Fibroblast of lung (primary cell): ENCODE measurements at places on chromosomes 2 and 18. TPM values are rescaled to one million over a fixed set of nuclear protein-coding genes. Genes with fewer than 3 reads are reported as not detected.
A peak's percentile ranks its signal among the peaks of the same experiment; 100 is the strongest.

HJURP gene
- 0.26 and 5.8 TPM in 2 replicates for total RNA-seq

DNA sequence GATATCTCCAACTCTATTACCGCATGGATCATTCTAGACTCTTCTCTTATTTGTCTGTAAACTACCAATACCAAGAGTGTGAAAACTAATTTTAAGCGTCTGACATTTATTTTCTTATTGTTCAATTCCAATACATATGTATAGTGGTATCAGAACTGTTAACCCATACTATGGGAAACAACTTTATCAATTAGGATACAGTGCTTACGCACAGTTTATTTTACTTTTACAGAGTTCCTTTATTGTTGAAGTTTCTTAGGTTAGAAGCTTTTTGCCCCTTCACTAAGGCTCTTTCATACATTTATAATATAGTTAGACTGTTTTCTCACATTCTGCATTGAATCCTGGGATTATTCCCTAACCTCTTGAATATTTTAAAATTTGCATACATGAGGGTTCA is 198.8 kb upstream of the RGPD4 start:
- H3K4me1 ChIP-seq, result no peaks in the 10 kb centered on the region
- no peaks in the 10 kb centered on the region for H3K27me3 ChIP-seq
- no peak overlapping the region for H3K27ac ChIP-seq
- no peak overlapping the region for H3K4me3 ChIP-seq
- H3K36me3 ChIP-seq, result no peaks in the 10 kb centered on the region
- no peak for DNase-seq

PID1 gene
- total RNA-seq, result 8.2 and 29.6 TPM in 2 replicates

DNA sequence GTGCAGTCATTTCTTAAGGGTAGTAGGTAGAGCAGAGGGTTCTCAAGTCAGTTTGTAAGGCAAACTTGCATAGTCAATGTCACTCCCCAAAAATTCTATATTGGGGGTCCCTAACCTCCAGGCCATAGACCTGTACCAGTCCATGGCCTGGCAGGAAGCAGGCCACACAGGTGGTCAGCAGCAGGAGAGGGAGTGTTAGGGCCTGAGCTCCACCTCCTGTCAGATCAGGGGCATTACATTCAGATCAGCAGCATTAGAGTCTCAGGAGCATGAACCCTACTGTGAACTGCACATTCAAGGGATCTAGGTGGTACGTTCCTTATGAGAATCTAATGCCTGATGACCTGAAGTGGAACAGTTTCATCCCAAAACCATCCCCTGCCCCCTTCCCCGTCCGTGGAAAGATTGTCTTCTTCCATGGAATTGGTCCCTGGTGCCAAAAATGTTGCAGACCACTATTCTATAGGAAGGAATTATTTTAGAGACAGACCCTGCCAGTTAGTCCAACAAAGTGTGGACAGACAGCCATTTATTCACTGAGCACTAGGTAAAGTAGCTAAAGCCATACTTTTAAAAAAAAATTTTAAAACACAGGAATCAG is 6.7 kb downstream of the COA5 start:
- H3K4me3 ChIP-seq, result no peak overlapping the region
- no peak overlapping the region for H3K27ac ChIP-seq
- H3K36me3 ChIP-seq, result peaks cover 2% of the 10 kb centered on the region

RRM2 gene
- 1.5 and 6.1 TPM in 2 replicates for total RNA-seq

NABP1 gene
- 77.8 and 117 TPM in 2 replicates for total RNA-seq

DNA sequence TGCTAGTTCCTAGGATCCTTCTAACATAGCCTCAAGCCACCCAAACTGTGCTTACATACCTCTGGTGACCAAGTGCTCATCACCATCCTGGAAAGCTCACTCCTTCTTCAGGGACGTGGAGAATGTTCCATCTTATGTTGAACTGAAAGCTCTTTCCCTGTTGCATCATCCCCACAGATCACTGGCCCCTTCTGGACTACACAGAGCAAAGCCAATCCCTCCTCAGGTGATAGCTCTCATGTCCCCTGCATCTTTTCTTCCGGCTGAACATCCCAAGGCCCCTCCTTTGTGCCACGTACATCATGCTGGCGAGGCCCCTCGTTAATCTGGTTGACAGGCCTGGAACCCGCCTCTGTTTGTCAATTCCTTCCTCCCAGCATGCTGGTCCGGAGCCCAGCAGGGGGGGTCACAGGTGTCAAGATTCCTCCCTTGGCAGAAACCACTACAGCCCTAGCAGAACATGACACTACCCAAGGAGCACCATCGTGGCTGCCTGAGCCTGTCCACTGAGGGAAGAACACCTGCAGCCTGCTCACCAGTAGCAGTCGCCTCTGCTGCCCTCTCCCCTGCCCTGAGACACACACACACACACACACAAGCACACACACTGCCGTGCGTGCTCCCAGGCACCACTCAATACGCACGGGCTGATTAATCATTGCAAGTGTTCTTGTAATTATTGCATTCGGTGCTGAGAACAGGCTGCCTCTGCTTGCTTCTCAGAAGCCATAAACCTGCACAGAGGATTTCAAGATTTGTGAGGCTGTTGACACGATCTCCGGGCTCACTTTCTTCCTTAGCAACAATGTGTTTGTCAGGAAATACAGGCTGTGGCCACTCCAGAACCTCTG is 6.3 kb upstream of the KCNK3 start:
- no peaks in the 10 kb centered on the region for H3K27me3 ChIP-seq
- H3K36me3 ChIP-seq, result no peaks in the 10 kb centered on the region
- DNase-seq, result no peak
- no peak overlapping the region for H3K4me3 ChIP-seq

GRCh38 chr2:190587106-190587505 is 52.6 kb upstream of the NEMP2 start:
- no peak overlapping the region for H3K27ac ChIP-seq
- H3K27me3 ChIP-seq, result no peaks in the 10 kb centered on the region
- DNase-seq, result no peak
- H3K36me3 ChIP-seq, result no peaks in the 10 kb centered on the region

GRCh38 chr2:238263204-238264071 is 23.6 kb upstream of the HES6 start:
- H3K4me1 ChIP-seq, result peaks cover 3% of the 10 kb centered on the region
- peak; percentile 84 for DNase-seq
- no peaks in the 10 kb centered on the region for H3K27me3 ChIP-seq

GRCh38 chr2:180524499-180524898 is 455.9 kb upstream of the UBE2E3 start:
- H3K4me1 ChIP-seq, result peaks cover 17% of the 10 kb centered on the region
- no peaks in the 10 kb centered on the region for H3K36me3 ChIP-seq
- no peaks in the 10 kb centered on the region for H3K27me3 ChIP-seq

DNA sequence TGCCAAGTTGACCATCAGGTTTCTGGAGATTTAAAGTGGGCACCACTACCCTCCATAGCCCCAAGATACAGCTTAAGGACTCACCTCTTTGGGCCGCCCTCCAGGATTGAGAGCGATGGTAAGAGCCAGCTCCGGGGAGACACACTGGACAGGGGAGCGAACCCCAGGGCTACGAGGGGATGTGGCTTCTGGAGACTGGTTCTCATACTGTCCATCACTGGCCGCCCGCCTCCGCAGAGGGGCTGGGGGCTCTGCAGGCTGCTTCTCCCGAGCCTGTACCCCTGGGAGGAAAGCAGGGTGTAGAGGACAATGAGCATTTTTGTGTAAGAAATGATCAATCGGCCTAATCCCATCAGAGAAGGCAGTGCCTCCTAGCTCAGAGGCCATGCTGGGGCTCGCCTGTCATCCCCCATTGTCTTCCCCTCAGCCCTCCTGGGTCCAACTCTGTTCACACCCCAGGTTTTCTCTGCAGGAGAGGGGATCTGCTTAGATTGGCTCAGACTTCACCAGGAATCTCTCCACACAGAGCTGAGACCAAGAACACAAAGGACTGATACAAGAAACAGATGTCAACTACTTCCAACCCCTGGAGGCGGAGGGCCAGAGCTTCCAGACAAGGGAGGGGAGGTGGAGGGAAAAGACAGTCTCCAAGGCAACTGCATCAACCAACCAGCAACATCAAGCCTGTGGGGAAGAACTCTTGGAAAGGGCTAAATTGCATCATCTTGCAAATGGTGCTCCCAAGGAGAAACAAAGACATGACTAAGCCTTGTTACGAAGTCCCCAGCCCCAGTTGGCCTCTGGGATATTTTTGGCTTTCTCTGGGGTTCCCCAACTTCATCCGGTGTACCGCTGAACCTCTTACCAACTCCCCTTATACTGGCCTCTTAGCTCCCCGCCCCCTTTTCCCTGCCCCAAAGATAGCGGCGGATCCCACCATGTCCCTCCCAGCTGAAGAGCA is 166.6 kb downstream of the TNS1 start:
- peaks cover 18% of the 10 kb centered on the region for H3K4me1 ChIP-seq
- peaks cover 18% of the 10 kb centered on the region for H3K36me3 ChIP-seq
- H3K27ac ChIP-seq, result peak overlapping the region; percentile 96
- no peaks in the 10 kb centered on the region for H3K27me3 ChIP-seq

TUBA3E gene
- total RNA-seq, result not detected in 2 replicates

DNA sequence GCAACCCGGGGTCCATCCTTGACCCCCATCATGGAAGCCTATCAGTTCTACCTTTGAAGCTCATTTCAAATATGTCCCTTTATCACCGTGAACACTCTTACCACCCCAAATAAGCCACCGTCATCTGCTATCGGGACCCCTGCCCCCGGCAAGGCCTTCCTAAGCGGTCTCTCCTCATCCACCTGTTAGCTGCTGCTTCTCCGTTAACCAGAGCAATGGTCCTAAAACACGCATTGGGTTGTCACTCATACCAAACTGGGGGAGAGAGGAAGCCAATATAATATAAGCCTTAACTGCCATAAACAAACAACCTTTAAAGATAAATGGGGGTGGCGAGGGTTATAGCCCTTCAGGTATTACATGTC is 680 bp downstream of the ASNSD1 start:
- peaks cover 2% of the 10 kb centered on the region for H3K36me3 ChIP-seq
- DNase-seq, result no peak
- H3K27ac ChIP-seq, result peak overlapping the region; percentile 78
- peak overlapping the region; percentile 89 for H3K4me3 ChIP-seq

GRCh38 chr2:179393481-179393880 is 128.8 kb upstream of the SESTD1 start:
- H3K27ac ChIP-seq, result no peak overlapping the region
- DNase-seq, result no peak
- H3K27me3 ChIP-seq, result no peaks in the 10 kb centered on the region
- no peak overlapping the region for H3K4me3 ChIP-seq
- H3K4me1 ChIP-seq, result no peaks in the 10 kb centered on the region

PLCD4 gene
- total RNA-seq, result 3.9 and 10.7 TPM in 2 replicates

- peaks cover 14% of the 10 kb centered on the region for H3K4me1 ChIP-seq
- H3K27ac ChIP-seq, result peak overlapping the region; percentile 30
- DNase-seq, result peak; percentile 82
Observed at GRCh38 chr2:12737738-12738485, 21.2 kb downstream of the TRIB2 start.

CRYGC gene
- total RNA-seq, result not detected in 2 replicates

NMUR1 gene
- under 0.01 and 0.50 TPM in 2 replicates for total RNA-seq

FEV gene
- total RNA-seq, result not detected in 2 replicates

SLC9A4 gene
- total RNA-seq, result not detected in 2 replicates

GRCh38 chr2:47056374-47056773 is 98.7 kb downstream of the STPG4 start:
- peaks cover 38% of the 10 kb centered on the region for H3K4me1 ChIP-seq
- H3K27me3 ChIP-seq, result no peaks in the 10 kb centered on the region
- peak overlapping the region; percentile 86 for H3K27ac ChIP-seq
- peaks cover 15% of the 10 kb centered on the region for H3K36me3 ChIP-seq
- H3K4me3 ChIP-seq, result no peak overlapping the region

DNA sequence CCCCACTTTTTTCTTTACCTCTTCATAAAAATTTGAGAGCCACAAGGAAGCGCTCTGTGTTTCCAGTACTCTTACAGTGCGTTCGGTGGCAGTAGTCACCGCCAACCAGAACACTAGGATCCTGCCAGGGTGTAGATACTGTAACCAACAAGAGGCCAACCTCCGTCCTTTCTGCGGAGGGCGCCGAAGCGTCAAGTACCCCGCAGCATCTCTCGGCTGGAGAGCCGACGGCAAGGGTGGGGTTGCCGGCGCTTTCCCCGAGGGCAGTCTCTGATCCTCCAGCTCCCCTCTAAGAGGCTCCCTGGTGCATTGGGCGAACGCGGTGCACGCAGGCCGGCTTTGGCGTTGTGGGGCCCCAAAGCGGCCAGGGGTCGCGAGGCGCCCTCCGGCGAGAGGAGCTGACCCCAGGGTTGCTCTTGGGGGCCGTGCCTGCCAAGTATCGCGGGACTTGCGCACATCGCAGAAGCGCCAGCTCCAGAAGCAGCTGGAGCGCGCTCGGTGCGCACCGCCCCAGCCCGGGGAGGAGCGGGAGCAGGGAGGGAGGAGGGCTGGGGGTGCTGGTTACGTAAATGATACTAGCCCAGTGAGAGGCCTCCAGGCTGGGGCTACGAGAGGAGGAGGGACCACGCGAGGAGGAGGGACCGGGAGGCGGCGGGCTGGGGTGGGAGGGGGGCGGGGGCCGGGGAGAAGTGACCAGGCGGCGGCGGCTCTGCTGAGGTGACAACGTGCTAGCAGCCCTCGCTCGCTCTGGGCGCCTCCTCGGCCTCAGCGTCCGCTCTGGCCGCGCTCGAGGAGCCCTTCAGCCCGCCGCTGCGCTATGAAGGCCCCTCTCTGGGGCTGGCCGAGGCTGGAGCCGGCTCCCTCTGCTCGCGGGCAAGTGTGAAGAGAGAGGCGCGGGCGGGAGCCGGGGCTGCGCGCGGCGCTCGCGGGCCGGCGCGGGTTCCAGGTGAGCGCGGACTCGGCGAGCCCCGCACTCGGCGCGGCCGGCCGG is at the start of gene GALNT13:
TSS of gene GALNT13 (plus strand) at position 692 of the 991 bp plus-strand sequence.
- DNase-seq, result peak; percentile 55
- no peak within 1 kb of the TSS for H3K4me3 ChIP-seq
- H3K27ac ChIP-seq, result no peak within 1 kb of the TSS
- no peaks in the 10 kb centered on the region for H3K36me3 ChIP-seq
